Nucleus accumbens (tissue), 56 donors: ENCODE measurements at places on chromosomes 16 and 17.

DNA sequence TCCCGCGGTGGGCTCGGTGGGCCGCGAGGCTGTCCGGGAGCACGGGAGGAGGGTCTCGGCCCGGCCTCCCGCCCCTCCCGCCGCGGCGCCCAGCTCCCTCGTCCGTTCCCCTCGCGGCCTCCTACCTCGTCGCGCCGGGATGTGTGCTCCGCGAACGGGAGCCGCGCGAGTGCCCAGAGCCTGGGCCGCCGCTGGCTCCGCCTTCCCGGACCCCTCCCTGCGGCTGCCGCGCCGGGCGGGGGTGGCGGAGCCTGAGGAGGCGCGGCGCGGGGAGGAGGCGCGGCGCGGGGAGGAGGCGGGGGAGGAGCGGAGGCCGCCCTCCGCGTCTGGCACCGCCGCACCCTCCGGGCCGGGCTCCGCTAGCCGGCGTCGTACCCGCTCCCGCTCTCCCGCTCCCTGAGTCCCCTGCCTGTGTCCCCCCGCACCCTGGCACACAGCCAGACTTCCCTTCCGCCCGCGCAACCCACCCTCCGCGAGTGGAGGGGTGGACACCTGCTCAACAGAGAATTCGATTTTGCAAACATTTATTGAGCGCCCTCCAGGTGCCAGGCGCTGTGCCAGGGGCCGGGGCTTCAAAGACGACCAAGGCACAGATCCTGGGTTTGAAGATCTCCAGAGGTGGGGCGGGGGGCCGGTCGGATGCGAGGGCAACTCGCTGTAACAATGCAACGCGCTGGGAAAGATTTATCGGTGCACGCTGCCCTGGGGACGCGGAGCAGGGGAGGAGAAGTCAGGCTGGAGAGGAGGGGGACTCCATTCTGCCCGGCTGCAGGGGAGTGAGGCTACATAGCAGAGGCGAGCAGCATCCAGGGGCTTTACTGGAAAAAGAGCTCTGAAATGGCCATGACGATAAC lies at the start of gene MPP3:
TSS of gene MPP3 (minus strand) at position 171 of the 854 bp plus-strand sequence. CDS start 1,240 bp downstream, outside the sequence.
- no peak for DNase-seq

DNA sequence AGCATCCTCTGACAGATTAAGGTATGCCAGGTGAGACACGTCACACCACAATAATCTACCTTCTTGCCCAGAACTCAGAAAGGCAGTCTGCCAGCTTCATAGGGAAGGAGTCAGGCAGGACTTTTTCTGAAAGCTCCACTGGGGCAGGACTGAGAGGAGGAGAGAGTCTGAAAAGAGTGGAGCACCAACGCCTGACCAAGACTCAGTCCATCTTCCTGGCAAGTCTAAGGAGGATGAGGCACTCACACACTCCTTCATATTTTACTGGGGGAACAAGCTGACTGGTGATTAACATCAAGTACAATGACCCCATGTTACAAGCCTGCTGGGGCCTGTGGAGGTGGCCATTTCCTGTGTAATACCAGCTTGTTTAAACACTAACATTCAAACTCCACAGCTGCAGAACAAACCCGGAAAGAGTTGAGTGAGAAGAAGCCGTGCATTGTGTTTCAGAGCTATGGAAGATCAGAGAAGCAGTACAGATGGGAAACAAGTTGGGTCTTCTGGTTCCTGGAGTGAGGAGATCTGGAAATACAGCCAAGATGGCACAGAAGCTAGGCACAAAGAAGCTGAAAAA lies 122.4 kb downstream of the HIC1 start:
- DNase-seq, result no peak

DNA sequence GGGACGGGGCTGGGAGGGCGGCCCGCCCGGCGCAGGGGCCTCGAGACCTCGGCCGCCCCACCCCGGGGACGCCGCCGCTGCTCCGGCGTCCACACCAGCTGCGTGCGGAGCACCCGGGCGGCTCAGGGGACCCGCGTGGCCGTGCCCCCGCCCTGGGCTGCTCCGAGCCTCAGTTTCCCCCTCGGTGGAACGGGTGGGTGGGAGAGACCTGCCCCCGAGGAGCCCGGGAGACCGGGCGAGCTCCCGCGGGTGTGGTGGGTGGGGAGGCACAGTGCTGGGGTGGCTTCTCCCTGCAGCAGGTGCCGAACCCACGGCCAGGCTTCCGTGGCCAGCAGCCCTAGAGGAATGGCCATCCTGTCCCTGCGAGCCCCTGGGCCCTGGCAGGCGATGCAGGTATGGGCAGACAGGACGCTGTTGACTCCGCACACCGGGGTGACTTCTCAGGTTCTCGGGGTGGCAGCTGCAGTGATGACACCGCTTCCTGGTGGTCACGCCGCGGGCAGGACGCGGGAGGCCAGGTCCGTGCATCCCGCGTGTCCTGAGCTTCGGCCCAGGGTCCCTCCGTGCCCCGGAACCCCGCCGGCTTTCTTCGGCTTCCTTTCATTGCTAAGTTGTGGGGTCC lies 677 bp downstream of the DEF8 start:
- no peak for DNase-seq

- peak; percentile 33 for DNase-seq
Measured at GRCh38 chr16:3458278-3458851, 14.9 kb downstream of the NAA60 start.

GRCh38 chr17:13460261-13461000 lies 141.3 kb downstream of the HS3ST3A1 start:
- no peak for DNase-seq

DNA sequence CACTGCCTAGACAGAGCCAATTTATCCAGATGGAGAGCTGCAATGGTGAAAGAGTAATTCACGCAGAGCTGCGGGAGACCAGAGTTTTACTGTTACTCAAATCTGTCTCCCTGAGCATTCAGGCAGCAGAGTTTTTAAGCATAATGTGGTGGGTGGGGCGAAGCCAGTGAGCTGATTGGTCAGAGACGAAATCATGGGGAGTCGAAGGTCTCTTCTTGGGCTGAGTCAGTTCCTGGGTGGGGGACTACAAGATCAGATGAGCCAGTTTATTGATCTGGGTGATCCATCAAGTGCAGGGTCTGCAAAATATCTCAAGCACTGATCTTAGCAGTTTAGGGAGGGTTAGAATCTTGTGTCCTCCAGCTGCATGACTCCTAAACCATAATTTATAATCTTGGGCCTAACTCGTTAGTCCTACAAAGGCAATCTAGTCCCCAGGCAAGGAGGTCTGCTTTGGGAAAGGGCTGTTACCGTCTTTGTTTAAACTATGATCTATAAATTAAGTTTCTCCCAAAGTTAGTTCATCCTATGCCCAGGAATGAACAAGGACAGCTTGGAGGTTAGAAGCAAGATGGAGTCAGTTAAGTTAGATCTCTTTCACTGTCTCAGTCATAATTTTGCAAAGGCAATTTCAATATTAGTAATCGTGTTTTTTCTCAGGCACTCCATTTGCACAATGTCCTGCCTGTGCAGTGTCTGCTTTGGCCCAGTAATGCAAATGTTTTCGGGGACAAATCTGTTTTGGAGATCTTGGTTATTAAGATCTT lies 27.0 kb downstream of the PIGL start:
- no peak for DNase-seq

GRCh38 chr16:89909777-89910716 lies 8.6 kb upstream of the MC1R start:
- peak; percentile 76 for DNase-seq
